ENCODE measurements at places on chromosomes 3 and 15. TPM values are rescaled to one million over a fixed set of nuclear protein-coding genes. Genes with fewer than 3 reads are reported as not detected.

DNA sequence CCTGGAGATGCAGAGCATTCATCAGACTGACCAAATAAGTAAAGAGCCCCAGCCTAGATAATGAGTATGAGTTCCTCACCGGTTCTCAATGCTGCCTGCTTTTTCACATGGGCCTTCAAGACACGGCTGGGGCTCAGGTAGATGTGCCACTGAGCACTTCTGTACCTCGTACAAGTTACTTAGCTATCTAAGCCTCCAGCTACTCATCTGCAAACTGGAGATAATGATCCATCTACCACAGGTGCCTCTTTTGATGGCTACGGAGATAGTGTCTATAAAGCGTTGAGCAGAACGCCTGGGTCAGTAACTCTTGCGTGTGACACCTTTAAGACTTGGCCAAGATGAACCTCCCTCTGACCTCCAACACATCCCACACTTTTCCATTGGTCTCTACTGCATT is 56.3 kb downstream of the CCR4 start:
- DNase-seq: no peak
- no peaks in the 10 kb centered on the region for H3K27me3 ChIP-seq
- H3K4me1 ChIP-seq: no peaks in the 10 kb centered on the region

DNA sequence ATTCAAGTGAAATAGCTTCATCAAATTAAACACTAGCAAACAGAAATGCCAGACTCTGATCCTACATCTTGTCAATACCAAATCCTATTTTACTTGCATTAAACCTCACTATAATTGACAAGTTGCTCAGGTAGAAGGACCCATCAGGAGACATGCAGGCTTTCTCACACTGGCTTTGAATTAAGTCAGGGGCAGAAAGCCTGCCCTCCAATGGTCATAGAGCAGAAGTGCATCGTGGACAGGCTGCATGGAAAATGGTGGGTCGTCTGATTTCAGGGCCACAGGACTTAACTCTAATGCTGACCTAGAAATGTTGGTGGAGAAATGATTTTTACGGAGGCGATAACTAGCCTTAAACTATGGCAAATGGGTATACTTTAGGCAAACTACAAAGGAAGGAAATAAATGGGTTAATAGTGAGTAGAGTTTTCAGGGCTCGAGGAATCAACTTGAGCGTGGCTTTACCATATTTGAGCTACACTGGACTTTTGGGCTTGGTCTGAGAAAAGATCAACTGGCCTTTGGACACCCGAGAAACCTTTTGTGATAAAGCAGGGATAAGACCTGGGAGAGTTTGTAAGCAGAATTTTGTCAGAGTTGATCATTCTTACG is 283.9 kb downstream of the GRM7 start:
- H3K4me1 ChIP-seq: no peaks in the 10 kb centered on the region
- no peak overlapping the region for H3K27ac ChIP-seq
- H3K27me3 ChIP-seq: no peaks in the 10 kb centered on the region
- H3K4me3 ChIP-seq: no peak overlapping the region
- DNase-seq: peak; percentile 63
- H3K36me3 ChIP-seq: no peaks in the 10 kb centered on the region

- no peak overlapping the region for H3K27ac ChIP-seq
- no peaks in the 10 kb centered on the region for H3K4me1 ChIP-seq
- no peak for DNase-seq
Measured at GRCh38 chr15:39157882-39158281, 423.0 kb upstream of the THBS1 start.

GRCh38 chr3:105255350-105255749 is 111.4 kb upstream of the ALCAM start:
- no peak overlapping the region for H3K27ac ChIP-seq
- DNase-seq: no peak
- peaks cover 11% of the 10 kb centered on the region for H3K36me3 ChIP-seq
- H3K4me3 ChIP-seq: no peak overlapping the region
- no peaks in the 10 kb centered on the region for H3K4me1 ChIP-seq

DNA sequence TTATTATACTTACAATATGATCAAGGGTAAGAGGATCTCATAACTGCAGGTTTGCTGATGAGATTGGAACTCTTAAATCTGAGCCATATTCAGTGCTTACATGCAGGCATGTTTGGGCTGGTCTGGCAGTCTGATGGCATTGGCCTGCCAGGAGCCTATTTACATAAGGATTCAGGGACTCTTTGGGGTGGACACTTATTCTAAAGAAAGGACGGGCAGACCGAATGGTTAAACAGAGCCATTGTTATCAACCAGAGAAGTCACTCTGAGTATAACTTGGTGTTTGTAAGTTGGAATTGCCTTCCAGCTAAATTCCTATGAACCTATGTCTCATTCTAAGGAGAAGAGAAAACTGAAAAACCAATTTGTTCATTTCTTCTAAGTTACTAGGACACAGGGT is 932.8 kb downstream of the IGSF11 start:
- no peaks in the 10 kb centered on the region for H3K27me3 ChIP-seq
- H3K4me1 ChIP-seq: no peaks in the 10 kb centered on the region

GRCh38 chr3:178562143-178562946 is 26.1 kb downstream of the KCNMB2 start:
- no peaks in the 10 kb centered on the region for H3K36me3 ChIP-seq
- H3K4me1 ChIP-seq: no peaks in the 10 kb centered on the region
- H3K27me3 ChIP-seq: no peaks in the 10 kb centered on the region
- no peak overlapping the region for H3K27ac ChIP-seq

DNA sequence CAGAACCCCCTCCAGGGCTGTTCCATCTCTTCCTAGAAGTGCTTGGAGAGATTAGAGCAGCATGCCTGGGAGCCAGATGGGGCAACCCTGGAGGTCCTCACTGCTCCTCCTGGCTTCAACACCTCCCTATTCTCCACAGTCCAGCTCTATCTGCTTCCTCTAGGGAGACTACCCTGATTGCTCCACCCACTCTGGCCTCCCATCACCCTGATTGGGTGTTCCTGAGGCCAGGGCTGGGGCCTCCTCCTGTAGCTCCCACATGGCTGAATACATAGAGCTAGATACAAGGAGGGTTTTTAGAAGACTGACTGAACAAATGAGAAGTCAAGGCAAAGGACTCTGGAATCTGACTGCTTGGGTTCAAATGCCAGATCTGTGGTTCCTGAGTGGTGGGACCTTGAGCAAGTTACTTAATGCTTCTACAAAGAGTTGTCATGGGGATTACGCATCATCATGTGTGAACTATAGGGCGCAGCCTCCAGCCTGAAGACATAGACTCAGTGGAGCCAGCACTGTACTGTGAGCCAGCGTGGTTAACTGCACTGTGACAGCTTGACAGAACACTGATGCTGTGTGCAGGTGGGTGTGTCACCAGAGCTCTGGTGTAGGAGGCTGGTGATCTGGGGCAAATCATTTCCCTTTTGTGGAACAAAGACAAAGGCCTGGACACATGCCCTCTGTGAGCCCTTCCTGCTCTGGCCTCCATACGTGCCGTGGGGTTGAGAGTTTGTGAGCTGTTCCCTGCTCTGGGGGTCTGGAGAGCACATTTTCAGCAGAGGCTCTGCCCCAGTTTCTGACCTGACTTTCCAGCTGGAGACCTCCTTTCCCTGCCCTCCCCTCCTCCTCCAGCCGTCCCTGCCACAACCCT is 74.8 kb downstream of the SCN5A start:
- H3K27me3 ChIP-seq: no peaks in the 10 kb centered on the region
- H3K4me3 ChIP-seq: no peak overlapping the region
- no peaks in the 10 kb centered on the region for H3K36me3 ChIP-seq
- H3K4me1 ChIP-seq: no peaks in the 10 kb centered on the region
- DNase-seq: peak; percentile 30

GRCh38 chr15:69299943-69300588 is 1.4 kb downstream of the PAQR5 start:
- H3K4me3 ChIP-seq: peak overlapping the region; percentile 49
- no peak overlapping the region for H3K27ac ChIP-seq
- DNase-seq: peak; percentile 66
- H3K36me3 ChIP-seq: no peaks in the 10 kb centered on the region
- H3K4me1 ChIP-seq: no peaks in the 10 kb centered on the region
- peaks cover 8% of the 10 kb centered on the region for H3K27me3 ChIP-seq

- H3K4me3 ChIP-seq: no peak overlapping the region
- no peaks in the 10 kb centered on the region for H3K36me3 ChIP-seq
- H3K27ac ChIP-seq: no peak overlapping the region
- DNase-seq: no peak
- no peaks in the 10 kb centered on the region for H3K4me1 ChIP-seq
- no peaks in the 10 kb centered on the region for H3K27me3 ChIP-seq
Measured at GRCh38 chr15:70532531-70533186, 230.7 kb downstream of the UACA start.

DNA sequence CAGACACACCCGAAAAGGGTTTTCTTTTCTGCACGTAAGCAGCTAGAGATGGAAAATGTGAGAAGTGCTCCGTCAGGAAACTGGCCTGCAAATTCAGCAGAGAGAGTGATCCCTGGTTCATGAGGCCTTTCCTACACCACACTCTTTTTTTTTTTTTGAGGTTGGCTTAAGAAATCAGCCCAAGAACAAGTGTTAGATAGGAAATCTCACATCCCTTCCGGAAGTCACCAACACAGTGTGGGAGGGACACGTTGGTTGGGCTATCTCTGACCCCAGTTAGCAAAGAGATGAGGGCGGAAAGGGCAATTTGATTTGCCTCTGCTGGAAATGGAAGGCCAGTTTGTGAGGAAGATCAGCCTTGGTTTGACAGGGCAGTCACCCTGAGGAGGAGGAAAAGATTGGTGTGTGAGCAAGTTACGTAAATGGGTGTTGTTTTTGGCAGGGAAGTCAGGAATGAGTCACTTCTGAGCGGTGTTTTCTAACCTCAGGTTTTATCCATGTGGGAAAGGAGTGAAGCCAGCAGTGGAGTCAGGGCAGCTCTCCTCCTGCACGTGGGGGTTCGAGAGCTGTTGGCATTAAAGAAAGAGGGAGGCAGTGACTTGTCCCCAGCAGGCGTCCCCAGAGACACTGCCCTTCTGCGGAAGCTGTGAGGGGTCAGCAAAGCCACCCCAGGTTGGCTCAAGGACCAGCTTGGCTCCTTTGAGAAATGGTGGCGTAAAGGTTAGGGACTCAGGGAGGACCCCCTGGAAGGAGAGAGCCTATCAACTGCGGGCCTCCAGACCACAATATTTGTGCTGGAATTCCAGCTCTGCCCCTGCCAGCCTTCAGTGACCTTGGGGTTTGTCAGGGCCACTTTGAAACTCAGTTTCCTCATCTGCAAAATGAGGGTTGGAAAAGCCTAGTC is 237.6 kb upstream of the BHLHE40 start:
- H3K4me3 ChIP-seq: no peak overlapping the region
- no peak overlapping the region for H3K27ac ChIP-seq
- H3K36me3 ChIP-seq: peaks cover 2% of the 10 kb centered on the region

DNA sequence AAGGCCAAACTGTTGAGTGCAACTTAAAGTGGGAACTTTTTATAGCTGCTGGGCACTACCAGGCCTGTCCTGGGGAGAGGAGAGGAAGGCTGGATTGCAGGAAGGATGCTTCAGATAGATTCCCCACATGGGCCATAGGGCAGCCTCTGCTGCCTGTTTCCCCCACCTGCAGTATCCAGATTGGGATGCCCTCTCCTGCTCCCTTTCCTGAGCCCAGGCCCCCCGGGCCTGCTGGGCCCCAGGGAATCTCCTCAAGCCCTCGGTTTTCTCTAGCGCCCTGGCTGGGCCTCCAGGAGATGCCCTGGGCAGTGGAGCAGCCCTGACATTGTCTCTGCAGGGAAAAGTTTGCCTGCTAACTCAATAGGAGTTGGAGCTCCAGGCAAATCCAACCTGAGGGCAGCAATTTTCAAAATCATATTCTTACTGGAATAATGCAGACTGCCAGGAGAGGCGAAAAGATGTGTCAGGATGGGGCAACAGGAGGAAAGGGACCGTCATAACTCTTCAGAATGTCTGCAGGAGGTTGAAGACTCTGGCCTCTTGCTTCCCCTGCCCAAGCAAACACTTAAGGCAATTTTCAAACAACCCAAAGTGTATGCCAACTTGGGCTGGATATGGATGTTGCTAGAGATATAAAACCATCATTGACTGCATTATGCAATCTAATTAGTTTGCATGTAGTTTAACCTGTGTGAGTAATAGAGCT is 4.4 kb downstream of the NR2F2 start:
- no peaks in the 10 kb centered on the region for H3K36me3 ChIP-seq
- H3K4me1 ChIP-seq: peaks cover 11% of the 10 kb centered on the region
- peaks cover 74% of the 10 kb centered on the region for H3K27me3 ChIP-seq
- no peak overlapping the region for H3K27ac ChIP-seq

- no peak overlapping the region for H3K4me3 ChIP-seq
- no peak for DNase-seq
- no peaks in the 10 kb centered on the region for H3K27me3 ChIP-seq
- H3K27ac ChIP-seq: no peak overlapping the region
Measured at GRCh38 chr3:88032245-88032644, 26.6 kb downstream of the CGGBP1 start.

DNA sequence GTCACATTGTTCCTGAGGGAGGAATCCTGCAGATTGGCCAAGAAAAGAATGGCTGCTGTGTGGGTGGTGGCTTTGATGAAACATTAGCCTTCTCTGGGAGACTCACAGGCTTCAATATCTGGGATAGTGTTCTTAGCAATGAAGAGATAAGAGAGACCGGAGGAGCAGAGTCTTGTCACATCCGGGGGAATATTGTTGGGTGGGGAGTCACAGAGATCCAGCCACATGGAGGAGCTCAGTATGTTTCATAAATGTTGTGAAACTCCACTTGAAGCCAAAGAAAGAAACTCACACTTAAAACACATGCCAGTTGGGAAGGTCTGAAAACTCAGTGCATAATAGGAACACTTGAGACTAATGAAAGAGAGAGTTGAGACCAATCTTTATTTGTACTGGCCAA is 6.1 kb downstream of the PTX3 start:
- H3K4me3 ChIP-seq: no peak overlapping the region
- DNase-seq: no peak
- H3K27me3 ChIP-seq: no peaks in the 10 kb centered on the region
- no peak overlapping the region for H3K27ac ChIP-seq

DNA sequence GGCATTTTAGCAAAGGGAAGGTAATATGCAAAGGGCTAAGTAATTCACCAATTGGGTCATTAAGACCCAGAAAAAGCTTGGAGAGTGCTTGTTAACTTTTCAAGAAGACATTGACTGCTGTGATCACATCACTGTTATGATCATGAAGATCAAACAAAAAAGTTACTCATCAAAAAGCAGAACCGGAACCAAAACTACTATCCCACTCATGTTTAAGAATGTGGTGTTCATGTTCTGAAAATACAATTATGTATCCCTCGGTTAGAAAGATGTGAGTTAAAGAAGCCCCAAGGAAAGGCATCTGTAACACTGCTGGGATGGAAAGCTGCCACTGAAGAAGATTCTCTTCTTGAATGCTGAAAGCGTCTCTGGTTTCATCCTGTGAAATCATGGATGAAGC is 32.6 kb downstream of the BBX start:
- no peak for DNase-seq
- H3K4me1 ChIP-seq: no peaks in the 10 kb centered on the region
- no peak overlapping the region for H3K4me3 ChIP-seq
- H3K27ac ChIP-seq: no peak overlapping the region

DNA sequence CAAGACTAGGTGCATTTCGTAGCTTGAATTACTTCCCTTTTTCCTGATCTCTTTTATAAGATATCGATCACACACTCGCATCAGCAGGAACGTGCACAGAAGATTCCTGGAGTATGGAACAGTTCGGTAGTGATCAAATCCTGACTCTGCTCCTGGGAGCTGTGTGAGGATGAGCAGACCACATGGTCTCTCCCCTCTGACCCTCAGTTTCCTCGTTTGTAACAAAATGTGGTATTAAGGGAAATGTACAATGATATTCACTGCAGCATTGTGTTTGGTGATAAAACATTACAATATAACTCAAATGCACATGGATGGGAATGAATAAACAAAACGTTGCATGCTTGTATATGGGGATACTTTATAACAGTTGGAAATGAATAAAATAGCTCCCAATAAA is 26.7 kb downstream of the TMED3 start:
- H3K36me3 ChIP-seq: peaks cover 10% of the 10 kb centered on the region
- no peak overlapping the region for H3K4me3 ChIP-seq

Gene TARS3
- 14.9 TPM for total RNA-seq

Gene IL20RB
- total RNA-seq: 1.5 TPM

Gene ZNF592
- total RNA-seq: 32.7 TPM
